Uterus (tissue), 4 donors: ENCODE measurements at places on chromosomes 7 and 10. TPM values are rescaled to one million over a fixed set of nuclear protein-coding genes. Genes with fewer than 3 reads are reported as not detected.
A peak's percentile ranks its signal among the peaks of the same experiment; 100 is the strongest.

GRCh38 chr7:97307521-97308108, 190.1 kb downstream of the SDHAF3 start:
- no peaks in the 10 kb centered on the region for H3K27me3 ChIP-seq
- H3K36me3 ChIP-seq, result no peaks in the 10 kb centered on the region
- no peak for DNase-seq
- H3K4me1 ChIP-seq, result no peaks in the 10 kb centered on the region

GRCh38 chr10:34931216-34931615, 116.1 kb upstream of the PARD3 start:
- DNase-seq, result no peak
- H3K27me3 ChIP-seq, result no peaks in the 10 kb centered on the region
- no peak overlapping the region for H3K4me3 ChIP-seq

DNA sequence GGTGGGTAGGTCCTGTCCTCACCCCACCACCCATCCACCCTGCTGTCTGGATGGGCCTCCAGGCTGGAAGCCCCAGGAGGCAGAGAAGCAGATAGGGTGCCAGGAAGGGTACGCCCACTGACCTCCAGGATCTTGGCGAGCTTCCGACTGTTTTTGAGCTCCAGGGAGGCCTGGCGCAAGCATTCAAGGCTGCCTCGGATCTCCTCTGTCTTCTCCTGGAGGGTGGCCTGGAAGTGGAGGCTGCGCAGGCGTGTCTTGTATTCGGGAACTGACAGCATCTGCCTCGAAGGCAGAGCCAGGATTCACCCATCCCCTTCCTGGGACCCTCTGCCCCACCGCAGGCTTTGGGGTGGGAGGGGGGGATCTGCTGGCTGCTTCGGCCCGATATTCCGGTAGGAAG, 48.4 kb downstream of the GRID2IP start:
- H3K27ac ChIP-seq, result no peak overlapping the region
- H3K4me3 ChIP-seq, result peak overlapping the region; percentile 79
- no peaks in the 10 kb centered on the region for H3K36me3 ChIP-seq
- DNase-seq, result no peak
- no peaks in the 10 kb centered on the region for H3K4me1 ChIP-seq

DNA sequence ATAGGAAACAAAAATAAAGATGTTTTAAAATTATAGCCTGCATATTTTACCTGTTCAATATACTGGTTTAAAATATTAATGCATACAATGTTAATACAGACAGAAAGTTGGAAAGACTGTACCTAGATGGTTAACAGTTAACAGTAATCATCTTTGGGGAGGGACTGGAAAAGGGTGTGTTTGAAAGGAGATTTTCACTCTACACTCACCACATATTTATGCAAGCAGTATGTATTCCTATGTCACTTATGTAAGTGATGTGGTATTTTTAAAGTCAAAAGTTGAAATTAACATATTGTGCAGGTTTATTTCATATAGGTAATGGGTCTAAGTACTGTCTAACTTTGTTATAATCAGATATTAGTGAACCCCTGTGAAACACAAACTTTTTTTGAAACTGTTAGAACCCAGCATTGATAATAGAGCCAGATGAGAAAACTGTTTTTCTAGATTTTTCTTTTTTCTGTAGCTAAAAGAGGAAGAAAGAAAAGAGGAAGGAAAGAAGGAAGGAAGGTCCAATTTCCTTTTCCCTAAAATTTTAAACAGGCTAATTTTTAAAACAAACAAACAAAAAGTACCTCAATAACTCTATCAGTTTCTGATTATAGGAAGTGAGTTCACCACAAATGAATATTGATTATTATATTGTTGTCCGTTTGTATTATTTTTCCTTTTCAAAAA, 9.0 kb upstream of the STARD3NL start:
- no peak overlapping the region for H3K27ac ChIP-seq
- DNase-seq, result no peak
- no peaks in the 10 kb centered on the region for H3K27me3 ChIP-seq
- H3K4me3 ChIP-seq, result no peak overlapping the region

DNA sequence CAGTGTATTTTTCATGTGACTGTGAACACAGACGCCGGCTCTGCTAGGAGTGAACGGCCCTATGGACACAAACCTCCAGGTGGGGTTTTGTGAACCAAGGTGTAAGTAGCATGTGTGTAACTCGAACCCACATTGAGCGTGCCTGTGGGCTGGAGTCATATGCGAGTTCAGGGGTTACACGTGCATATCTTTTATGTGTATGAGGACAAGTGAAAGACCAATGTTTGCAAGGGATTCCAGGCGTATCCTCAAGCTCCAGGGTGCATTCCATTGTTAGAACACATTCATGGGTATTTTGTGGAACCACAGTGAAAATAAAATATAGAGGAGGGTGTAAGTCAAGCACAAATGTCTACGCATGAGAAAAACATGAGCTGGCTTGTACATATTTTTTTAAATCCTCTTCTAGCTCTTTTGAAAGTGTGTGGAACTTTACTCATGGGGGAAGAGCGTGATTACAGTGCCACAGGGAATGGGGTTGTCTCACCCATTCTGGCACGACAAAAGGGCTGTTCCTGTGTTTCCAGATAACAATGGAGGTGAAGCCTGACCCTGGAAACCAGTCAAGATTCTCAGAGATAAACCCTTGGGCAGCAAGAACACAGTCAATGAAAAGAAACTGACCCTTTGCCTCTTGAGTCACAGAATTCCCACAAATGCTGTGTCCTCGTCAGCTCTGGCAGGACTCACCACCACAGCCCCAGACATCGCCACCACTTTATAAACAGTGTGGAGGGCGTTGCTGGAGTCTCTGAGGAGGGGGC, 37.0 kb upstream of the GOT1 start:
- no peaks in the 10 kb centered on the region for H3K27me3 ChIP-seq
- no peak for DNase-seq
- H3K36me3 ChIP-seq, result no peaks in the 10 kb centered on the region

DNA sequence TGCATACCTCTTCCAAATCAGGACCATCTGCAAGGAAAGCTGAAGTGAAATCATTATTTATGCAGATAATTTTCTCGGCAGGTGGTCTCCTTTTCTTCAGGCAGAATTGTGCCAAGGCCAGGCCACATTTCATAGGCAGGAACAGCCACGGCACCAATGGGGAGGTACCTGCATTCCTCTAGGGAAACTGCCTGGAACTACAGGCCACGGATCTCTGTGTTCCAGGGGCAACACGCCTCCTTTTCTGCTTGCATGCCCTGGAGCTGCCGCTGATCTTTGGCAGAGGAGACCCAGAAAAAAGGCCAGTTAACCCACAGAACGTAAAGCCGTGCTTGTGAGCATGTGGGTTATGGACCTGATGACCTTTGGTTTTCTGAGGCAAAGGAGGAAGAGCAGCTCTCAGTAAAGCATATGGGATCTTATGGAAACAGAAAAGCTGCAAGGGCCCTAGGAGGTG, 111.2 kb upstream of the KIAA1217 start:
- no peak overlapping the region for H3K27ac ChIP-seq
- no peak overlapping the region for H3K4me3 ChIP-seq
- H3K36me3 ChIP-seq, result no peaks in the 10 kb centered on the region
- no peak for DNase-seq
- no peaks in the 10 kb centered on the region for H3K27me3 ChIP-seq
- H3K4me1 ChIP-seq, result no peaks in the 10 kb centered on the region

DNA sequence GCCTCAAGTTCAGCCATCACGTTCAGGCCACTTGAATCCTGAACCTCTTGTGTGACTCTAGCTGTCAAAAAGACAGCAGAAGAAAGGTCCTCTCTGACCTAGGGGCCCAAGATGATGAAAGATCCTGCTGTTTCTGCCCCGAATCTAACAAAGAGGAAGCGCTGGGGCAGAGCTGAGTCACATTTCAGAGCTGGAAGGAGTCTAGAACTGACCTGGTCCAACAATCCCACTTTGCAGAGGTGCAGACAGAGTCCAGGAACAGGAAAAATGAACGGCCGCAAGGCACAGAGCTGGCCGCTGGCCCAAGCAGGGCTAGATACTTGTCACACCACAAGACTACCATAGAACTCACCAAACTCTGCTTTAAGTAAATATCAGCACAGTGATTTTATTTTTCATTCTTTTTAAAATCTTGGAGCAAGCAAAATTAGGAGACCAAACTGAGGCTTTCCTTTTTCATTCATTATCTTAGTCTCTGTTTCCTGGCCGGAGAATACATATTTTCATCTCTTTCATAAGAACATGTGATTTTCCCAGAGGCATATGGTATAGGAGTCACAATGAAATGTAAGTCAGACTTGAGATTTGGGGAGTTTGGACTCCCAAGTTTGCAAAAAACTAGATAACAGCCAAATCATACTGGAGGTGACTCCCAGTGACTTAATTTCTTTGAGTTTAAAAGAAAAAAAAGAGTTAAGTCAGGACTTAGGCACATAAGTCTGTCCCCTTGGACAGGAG, 52.8 kb downstream of the CHST15 start:
- no peak overlapping the region for H3K4me3 ChIP-seq
- DNase-seq, result no peak
- no peaks in the 10 kb centered on the region for H3K36me3 ChIP-seq
- H3K27ac ChIP-seq, result no peak overlapping the region
- no peaks in the 10 kb centered on the region for H3K4me1 ChIP-seq
- no peaks in the 10 kb centered on the region for H3K27me3 ChIP-seq

SMO gene
- total RNA-seq, result 18.2 TPM

GPR26 gene
- total RNA-seq, result not detected

ZNF117 gene
- total RNA-seq, result 12.8 TPM

LRIT1 gene
- total RNA-seq, result not detected
